Stimulated activated CD4-positive, alpha-beta T cell treated with anti-CD3 and anti-CD28 coated beads, Interleukin-12 subunit alpha, Interleukin-12 subunit beta, amount 100 ng/mL, for 4 hours (primary cell): ENCODE measurements at places on chromosomes 16 and 17.
A peak's percentile ranks its signal among the peaks of the same experiment; 100 is the strongest.

DNA sequence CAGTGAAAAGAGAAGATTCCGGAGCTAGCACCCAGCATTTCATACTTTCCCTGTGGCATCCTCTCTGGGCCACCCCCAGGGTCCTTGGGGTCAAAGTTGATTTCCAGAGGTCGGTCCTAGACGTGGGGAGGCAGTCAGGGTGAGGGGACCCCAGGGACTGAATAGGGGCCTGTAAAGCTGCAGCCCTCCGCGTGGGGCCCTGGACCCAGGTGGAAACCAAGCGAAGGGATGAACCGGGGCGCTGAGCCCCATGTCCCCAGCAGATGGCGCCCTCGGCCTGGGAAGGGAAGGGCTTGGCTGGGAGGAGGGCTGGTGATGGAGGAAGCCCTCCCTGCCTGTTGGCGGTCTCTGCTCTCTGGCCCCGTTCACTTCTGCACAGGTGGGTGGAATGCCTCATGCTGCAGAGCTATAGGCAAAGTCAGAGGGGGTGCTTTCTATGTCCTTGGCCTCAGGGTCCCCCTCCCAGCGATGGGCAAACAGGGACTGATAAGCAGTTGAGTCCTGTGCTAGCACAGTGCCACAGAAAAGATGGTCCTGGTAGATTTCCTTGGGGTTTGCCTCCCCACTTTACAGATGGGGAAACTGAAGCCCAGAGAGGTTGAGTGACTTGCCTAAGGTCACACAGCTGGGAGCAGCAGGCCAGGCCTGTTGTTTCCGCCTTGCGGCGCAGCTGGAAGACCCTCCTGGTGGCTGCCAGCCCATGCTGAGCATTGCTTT is 163.4 kb upstream of the CIBAR2 start:
- peak; percentile 66 for DNase-seq

- no peak for DNase-seq
Observed at GRCh38 chr17:80749611-80750010, 205.0 kb downstream of the RPTOR start.

- peak; percentile 51 for DNase-seq
Observed at GRCh38 chr16:68417711-68418301, 30.5 kb downstream of the SMPD3 start.

DNA sequence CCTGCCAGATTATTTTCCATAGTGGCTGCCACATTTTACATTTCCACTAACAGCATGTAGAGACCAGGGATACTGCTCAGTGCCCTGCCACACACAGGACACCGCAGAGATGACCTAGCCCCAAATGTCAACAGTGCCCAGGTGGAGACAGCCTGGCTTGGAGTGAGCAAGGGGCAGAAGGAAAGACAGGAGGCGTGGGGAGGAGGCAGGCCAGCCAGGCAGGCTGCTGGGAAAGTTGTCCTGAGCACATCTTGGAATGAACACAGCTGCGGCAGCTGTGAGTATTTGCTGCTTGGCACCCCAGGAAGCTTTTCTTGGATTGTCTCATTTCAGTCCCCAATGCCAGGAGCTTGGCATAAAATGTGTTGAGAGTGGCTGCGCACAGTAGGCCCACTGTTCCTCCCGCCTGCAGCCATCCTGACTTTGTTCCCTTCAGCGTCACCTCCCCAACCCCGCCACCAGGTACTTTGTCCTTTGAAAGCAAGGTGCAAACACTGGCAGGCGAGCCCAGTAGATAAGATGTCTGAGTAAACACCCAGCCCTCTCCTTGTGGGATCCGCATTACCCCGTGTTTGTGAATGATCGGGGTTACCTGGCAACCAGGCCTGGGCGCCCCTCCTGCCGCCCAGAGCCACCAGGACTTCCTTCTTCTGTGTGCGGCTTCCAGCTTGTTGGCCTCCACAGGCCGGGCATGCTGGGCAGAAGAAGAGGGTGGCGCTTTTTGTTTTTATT is 114.0 kb downstream of the CMIP start:
- DNase-seq = no peak

DNA sequence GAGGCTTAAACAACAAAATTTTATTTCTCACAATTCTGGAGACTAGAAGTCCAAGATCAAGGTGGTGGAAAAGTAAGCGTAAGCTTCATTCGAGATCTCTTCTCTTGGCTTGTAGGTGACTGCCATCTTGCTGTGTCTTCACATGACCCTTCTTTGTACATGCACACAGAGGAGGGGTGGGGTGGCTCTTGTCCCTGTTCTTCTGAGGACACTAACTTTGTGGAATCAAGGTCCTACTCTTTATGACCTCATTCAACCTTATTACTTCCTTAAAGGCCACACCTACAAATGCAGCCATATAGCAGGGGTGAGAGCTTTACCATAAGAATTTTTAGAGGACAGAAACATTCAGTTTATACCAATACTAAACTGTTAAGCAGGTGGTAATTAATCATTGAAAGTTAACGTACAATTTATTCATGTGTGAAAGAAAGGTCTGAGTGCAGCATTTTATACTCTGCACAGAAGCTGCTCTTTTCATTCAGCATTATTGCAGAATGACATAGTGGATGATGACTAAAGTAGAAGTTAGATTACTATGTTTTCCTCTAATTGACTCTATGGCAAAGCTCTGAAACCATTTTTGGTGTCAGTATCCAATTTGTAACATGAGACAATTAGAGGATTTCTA is 139.9 kb upstream of the HLF start:
- DNase-seq = no peak

DNA sequence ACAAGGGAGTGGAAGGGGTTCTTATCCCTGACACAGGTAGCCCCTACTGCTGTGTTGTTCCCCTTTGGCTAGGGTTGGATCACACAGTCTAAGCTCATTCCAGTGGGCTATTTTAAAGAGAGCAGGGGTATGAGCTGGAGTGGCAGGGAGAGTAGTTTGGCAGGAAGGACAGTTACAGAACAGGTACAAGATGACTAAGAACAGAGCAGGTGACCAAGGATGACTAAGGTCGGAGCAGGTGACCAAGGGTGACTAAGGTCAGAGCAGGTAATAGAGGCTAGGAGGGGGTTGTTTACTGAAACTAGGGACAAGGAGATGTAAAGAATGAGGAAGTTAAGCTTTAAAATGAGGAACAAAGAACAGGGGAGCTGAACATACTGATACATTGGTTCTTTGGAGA is 58.8 kb downstream of the UTP18 start:
- no peak for DNase-seq

DNA sequence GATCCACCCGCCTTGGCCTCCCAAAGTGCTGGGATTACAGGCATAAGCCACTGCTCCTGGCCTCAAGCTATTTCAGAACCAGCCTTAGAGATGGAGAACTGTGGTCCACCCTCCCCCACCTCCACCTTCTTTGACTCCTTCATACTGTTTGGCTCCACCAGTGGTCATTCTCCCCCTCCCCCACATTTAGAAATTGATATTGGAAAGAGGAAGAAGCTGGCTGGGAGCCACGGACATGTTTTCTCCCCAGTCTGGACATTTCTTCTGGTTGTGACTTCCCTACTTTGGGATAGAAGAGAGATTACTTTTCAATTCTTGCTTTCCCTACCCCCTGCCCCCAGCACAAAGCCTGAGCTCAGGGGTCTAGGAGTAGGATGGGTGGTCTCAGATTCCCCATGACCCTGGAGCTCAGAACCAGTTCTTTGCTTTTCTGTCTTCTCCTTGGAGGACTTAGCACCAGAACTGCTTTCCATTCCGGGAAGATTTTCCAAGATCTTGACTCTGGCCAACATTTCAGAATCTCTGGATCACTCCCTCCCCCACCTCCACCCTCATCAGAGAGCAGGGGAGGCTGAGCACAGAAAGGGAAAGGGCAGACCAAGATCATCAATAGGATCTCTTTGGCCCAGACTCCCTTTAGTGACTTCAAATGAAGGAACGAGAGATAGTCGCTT is 16.3 kb downstream of the CAVIN1 start:
- DNase-seq = no peak

- DNase-seq = no peak
Observed at GRCh38 chr17:56557682-56558081, 35.8 kb upstream of the NOG start.

DNA sequence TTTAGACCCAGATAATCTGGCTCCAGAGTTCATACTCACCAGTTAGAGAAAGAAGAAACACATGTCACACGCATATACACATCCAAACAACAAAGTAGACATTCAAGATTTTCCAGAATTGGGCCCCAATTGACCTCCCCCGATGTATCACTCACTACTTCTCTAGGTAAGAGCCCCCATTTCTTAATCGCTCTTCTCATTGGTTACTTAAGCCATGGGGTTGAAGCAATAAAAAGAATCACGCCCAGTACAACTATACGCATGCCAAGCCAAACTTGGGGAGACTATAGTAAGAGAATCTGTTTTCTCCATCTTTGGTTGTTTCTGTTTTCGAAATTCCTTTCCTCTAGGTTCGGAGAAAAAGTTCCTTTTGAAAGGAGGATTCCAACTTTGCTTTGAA is 565 bp downstream of the DDX52 start:
- no peak for DNase-seq

DNA sequence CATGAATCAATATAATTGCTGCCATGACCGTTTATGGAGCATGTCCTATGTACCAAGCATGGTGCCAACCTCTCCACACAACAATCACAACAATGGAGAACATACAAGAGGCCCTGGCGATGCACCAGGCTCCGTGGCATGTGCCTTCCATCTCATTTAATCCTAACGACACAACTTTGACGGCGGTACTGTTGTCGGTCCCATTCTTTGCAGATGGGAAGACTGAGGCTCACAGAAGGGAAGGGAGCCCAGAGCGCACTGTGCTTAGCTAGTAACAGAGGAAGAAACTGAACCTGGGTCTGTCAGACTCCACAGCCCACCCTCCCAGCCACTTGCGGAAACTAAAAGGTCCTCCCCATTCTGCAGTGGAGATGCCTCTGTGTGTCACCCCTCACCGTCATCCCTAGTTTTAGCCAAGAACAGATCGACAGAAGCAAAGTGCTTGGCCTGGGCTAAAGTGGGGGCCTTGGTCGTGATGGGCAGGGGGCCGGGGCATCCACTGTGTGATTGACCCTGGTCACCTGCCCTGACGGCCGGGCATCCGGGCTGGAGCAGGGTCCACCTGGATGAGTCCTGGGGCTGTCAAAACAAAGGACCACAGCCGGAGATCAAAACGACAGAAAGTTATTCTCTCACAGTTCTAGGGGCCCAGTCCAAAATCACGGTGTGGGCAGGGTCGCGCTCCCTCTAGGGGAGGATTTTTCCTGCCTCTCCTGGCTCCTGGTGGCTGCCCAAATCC is 183.9 kb downstream of the C16orf95 start:
- no peak for DNase-seq

- DNase-seq = no peak
Observed at GRCh38 chr16:19316846-19317245, 31.3 kb downstream of the CLEC19A start.

DNA sequence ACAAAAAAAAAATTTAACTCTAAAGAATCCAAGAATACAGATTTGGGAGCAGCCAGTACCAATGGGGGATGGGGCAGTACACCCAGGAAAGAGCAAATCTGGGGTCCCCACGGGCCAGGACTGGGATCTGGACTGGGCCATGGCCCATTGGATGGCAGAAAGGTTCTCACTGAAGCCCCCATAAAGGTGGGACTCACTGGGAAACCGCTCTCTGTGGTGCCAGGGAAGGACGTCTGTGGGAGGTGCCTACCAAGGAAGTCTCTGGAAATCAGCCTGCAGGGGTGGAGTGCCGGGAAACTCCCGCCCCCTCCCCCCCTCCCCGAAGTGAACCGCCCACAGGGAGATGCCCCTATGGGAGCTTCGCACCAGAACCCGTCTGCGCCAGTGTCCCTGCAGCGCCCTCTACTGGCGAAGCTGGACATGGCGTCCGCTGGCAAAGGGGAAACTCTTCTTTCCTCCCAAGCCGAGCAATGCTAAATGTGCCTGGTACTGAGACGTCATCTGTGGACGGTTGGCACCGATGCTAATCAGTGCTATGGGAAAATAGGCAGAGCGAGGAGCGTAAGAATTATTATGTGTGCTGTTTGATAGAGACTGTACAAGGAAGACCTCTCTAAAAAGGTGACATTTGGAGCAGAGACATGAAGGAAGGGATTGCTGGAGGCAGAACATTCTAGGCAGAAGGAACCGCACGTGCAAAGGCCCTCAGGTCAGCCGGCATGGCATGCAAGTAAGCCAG is 671.1 kb downstream of the WWOX start:
- peak; percentile 75 for DNase-seq

GRCh38 chr16:58847902-58848661 is 114.0 kb upstream of the GOT2 start:
- no peak for DNase-seq

- DNase-seq = peak; percentile 12
Observed at GRCh38 chr16:23999663-24000062, 163.9 kb downstream of the PRKCB start.
